ENCODE measurements at places on chromosomes 13 and 19.
A peak's percentile ranks its signal among the peaks of the same experiment; 100 is the strongest.

- DNase-seq, result no peak
These were observed 1587.1 kb downstream of the PCDH9 start for GRCh38 chr13:65642996-65643395.

DNA sequence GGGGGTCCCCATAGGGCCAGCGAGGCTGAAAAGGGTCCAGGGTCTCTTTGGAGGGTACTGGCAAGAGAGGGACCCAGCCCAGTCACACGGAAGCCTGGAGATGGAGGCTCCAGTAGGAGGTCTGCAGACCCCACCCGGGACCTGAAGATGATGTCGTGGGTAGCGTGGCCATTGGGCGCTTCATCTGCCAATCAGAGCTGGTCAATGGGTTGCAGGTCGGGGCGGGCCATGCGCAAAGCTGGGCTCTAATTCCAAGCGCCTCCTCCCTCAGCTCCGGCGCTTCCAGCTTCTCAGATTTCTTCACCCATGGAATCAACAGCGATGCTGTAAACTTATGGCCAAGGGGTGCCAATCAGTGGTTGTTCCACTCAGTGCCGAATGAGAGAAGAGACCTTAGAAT is 10.9 kb downstream of the SIGLEC12 start:
- DNase-seq, result no peak

DNA sequence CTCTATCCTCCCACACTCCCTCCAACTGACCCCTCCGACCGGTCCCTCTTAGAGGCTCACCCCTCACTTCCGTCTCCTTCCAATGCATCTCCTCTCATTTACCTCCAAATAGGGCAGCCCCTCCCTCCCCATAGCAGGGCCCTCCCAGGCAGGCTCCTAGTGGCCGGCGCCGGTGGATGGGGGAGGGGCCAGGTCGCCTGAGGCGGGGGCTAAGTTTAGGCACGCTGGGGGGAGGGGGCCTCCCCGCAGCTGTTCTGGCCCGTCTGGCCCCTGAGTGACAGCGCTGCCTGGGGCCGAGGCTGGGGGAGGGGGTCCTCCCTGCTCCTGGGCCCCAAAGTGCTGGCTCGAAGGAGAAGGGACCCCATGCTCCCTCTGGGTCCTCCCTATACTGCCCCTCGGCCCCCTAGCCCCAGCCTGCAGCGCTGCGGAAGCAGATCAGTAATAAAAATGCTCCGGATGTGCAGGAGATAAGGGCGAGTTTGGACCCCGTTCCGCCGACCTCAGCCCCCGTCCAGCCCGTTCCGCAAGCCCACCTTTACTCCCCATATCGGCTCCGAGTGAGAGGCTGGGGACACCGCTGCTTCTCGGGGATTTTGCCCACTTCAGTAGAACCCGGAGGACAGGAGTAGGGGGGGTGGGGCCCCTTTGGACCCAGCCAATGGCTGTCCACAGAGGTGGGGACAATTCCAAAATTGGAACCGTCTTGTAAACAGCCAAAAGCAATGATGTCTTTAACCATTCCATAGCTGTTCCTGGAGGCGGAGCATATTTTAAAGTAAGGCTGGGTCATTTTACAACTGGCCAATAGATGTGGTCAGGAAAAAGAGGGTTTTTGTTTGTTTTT is 4.0 kb downstream of the RTN2 start:
- DNase-seq, result peak; percentile 44

DNA sequence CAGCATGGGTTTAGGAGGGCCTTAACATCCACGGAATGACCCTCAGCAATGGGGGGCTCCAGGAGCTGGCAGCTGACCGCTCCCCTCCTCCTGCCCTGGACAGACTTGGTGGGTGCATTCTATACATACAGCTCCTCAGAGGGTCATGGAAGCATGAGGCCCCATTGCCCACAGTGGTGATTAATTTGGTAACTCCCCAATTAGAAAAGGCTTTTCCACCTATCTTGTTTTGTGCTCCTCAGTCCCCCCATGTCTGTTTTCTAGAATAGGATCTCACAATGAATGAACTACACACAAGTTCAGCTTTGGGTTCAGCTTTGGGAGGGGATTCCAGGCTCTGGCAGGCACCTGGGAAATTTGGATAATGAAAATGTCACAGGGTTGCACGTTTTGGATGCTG is 707.8 kb downstream of the UQCRFS1 start:
- no peak for DNase-seq

DNA sequence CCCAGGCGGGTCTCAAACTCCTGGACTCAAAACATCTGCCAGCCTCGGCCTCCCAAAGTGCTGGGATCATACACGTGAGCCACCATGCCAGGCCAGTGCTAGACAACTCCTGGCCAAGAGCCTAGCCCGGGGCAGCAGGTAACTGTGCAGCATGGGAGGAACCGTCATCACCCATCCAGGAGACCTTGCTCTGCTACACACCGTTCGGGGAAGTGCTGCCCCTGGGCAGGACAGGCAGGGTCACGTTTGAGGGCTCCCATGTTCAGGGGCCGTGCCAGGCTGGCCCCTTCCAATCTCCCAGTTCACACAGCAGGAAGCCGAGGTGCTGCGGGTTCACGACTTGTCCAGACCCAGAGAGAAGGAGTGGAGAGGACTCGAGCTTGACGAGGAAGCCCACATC is 35.1 kb downstream of the NAXD start:
- DNase-seq, result no peak

DNA sequence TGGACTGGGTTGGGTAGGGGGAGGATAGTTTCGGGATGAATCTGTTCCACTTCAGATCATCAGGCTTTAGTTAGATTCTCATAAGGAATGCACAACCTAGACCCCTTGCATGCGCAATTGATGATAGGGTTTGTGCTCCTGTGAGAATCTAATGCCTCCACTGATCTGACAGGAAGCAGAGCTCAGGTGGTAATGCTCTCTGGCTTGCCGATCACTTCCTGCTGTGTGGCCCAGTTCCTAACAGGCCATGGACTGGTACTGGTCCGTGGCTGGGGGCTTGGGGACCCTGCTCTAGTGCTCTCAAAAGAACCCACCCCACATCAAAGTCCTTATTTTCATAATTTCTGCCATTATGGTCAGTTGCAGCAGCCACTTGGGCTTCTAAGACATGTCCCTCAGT is 30.1 kb downstream of the DNAJC3 start:
- DNase-seq, result no peak

GRCh38 chr19:34556488-34556887 is 74.9 kb downstream of the WTIP start:
- DNase-seq, result no peak

DNA sequence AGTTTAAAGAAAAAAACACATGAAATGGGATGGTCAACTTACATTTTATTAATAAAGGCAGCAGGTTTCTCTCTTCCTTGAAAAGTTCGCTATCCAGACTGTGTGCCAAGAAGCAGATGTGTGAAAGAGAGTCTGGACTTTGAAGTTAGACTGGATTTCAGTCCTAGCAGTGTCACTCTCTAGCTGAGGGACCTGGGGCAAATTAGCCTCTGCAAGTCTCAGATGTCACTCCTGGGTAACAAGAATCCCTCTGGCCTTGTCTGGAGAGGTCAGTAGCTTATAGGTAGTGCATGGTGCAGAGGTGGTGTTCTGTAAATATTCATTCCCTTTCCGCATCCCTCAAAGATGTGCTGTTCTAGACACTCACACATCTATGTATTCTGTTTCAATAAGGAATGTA is 187.6 kb upstream of the RNF113B start:
- DNase-seq, result no peak

- DNase-seq, result no peak
These were observed 23.5 kb downstream of the SLC7A1 start for GRCh38 chr13:29571876-29572570.

DNA sequence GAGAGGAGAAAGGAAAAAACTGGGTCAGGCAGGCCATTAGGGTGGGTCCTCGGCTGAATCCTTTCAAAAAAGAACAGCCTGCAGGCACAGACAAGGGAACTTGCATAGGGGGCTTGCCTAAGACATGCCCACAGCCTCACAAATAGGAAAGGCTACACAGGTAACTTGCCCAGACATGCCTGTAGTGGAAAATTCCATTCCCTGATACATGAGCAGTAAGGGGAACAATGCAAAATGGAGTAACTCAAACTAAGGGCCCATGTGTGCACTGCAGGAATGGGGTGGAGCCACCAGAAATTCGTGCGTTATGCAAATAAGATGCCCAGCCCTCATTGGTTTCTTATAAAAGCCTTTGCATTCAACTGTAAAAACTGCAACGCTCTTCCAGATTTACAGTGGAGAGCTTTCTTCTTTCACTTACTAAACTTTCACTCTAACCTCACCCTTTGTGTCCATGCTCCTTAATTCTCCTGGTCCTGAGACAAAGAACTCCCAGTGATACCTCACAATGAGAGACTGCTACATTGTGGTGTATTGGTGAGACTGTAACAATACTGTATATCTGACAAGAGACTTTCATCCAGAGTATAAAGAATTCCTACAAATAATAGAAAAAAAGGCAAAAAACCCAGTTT is 59.5 kb upstream of the SLITRK1 start:
- peak; percentile 95 for DNase-seq

GRCh38 chr13:112675366-112675756 is 14.5 kb upstream of the ATP11A start:
- DNase-seq, result no peak

- DNase-seq, result no peak
These were observed 546.1 kb downstream of the SUCLA2 start for GRCh38 chr13:47454986-47455385.

DNA sequence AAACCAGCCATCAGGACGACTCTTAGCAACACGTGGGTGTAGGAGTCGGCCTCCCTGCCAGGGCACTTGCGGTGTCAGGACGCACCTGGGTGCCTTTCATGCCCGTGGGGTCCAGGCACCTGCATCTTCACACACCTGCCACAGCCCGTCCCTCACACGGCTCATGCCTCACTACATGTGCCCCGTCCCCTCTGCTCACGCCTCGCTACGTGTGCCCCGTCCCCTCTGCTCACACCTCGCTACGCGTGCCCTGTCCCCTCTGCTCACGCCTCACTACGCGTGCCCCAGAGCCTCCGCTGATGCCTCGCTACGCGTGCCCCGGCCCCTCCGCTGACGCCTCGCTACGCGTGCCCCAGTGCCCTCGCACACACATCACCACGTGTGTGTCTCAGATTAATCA is 58.0 kb upstream of the F7 start:
- no peak for DNase-seq

- DNase-seq, result no peak
These were observed 2.0 kb downstream of the RAB20 start for GRCh38 chr13:110559429-110559943.

DNA sequence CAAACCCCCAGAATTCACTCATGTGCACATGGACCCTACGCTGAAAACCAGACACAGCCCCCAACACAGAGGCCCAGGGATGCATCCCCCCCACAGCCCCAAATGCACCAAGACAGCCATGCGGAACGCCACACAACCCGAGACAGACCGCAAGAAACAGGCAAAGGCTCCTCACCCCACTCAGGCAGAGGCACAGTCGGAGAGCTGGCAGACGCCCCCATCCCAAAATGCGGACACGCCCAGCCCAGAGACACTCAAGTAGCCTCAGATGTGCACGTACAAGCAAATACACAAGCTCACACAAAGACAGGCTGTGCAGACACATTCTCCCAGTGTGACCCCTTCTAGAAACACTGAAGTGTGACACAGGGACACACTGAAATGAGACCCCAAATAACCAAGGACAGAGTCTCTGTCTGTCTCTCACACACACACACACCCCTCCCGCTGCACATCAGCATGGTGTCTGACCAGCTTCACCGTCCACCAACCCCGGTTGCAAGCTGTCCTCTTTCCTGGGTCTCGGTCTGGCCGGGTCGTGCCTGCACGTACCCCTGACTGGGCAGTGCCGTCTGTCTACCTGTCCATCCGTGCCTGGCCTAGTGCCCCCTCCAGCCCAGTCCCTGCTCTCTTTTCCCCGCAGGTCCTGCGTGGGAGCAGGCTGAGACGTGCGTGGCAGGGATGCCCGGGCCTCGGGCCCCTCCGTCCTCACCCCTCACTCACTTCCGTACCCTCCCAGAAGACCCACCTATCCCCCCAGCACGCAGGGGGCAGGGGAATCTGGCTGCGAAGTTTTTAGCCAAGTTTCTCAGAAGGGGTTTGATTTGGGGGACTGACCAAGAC is 16.1 kb downstream of the ERFL start:
- DNase-seq, result no peak

DNA sequence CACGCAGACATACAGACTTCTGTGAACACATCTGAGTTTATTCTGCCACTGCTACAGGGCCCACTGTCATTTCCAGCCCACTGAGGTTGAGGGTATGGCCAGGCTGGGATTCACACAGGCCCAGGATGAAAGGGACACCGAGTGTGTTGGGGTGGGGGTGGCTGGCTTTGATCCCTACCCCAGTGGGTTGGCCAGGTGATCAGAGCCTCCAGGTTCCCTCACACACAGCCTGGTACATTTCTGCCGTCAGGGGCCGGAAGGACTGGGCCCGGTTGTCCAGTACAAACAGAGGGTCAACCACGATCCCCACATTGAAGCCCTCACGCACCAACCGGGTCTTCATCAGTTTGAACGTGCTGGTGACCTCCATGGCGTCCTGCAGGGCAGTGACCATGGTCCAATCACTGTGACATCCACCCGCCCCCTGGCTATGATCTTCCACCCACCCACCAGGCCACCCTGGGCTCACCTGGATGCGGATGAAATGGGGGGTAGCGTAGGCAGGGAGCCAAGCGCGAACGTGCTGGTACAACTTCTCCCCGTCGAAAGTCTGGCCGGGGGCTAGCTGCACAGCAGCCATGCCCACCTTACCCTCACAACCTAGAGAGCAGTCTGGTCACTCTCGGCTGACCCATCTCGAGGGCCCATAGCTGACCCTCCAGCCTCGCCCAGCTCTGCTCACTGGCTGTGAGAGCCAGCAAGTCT is 13.3 kb downstream of the SLC27A5 start:
- no peak for DNase-seq

GRCh38 chr13:44160591-44161191 is 212.9 kb upstream of the SERP2 start:
- peak; percentile 21 for DNase-seq

DNA sequence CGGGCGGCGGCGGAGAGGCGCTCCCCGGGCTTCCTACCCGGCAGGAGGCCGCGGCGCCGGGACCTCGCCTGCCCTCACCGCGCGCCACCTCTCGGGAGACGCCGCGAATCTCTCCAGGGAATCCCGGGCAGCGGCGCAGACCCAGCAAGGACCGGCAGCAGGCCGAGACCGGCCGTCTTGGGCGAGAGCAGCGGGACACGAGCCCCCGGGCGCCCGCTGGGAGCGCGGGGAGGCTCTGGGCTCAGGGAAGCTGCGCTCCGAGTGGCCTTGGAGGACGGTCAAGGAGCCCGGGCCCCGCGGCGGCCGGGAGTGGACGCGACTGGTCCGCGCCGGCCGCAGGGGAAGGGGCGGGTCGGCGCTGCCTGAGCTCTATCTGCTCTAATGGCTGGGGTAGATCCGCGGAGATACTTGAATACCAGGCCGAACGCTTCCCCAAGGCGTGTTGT is 14.7 kb downstream of the CDX2 start:
- DNase-seq, result peak; percentile 41

GRCh38 chr13:83733293-83733692 is 149.0 kb downstream of the SLITRK1 start:
- DNase-seq, result peak; percentile 25

DNA sequence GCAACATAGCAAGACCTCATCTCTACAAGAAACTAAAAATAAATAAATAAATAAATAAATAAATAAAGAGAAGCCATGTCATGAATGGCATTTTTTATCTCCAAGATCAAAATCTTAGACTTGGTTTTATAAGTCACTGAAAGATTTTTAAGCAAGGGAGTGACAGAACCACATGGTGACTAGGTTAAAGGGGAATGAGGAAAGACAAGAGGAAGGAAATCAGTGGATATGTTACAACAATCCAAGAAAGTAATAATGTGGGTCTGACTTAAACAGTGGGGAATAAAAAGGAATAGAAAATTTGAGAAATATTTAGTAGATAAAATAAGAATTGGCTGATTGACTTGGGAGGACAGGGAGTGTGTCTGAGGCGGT is 18.8 kb upstream of the MED4 start:
- peak; percentile 24 for DNase-seq
